ENCODE measurements at places on chromosomes 3 and 15.

- no peak for DNase-seq
Measured at GRCh38 chr3:126346466-126346865, 10.7 kb downstream of the KLF15 start.

GRCh38 chr15:30919877-30920550 lies 16.3 kb downstream of the FAN1 start:
- no peak for DNase-seq

DNA sequence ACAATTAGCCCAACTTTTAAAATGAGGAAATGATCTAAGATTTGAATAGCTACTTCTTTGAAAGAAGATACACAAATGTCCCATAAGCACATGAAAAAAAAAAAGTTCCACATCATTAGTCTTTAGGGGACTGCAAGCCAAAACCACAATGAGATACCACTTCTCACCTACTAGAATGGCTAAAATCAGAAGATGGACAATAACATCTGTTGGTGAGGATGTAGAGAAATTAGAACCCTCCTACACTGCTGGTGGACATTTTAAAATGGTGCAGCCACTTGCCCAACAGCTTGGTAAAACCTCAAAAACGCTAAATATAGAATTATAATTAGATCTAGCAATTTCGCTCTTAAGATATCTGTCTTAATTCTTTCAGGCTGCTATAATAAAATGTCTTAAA lies 77.1 kb downstream of the MEX3B start:
- DNase-seq = no peak

DNA sequence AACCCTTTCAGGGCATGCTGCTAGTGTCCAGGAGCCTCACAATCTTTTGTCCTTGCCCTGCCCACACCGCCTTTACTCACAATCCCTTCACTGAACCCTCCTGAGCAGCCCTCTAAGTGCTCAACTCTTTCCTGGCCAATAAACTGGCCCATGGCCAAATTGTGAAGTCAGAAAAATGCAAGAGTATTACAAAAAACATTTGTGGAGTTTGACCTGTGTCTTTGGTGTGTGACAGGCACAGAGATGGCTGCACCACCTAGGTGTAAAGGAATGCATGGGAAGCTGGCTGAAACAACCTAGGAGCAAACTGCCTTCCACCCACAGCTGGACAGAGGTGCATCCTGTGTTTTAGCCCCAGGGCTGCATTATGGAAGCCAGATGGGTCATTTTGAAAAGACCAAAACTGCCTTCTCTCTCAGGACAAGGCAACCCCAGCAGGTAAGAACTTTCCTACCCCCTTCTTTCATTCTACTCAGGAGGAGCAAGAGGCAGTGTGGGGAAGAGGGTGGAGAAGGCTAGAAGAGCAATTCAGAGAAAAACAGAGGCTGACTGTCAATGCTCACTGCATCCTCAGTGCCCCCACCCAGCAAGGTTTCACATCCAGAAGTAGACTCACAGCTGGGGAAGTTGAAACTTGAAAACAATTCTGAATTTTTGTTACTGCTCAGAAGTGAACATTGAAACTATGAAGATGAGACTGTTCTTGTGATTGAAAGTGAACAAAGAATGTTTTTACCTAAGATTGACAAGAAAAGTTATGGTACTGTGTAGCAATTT lies 78.6 kb downstream of the TRIM42 start:
- DNase-seq = no peak
